Inflammatory macrophage treated with lipopolysaccharide for 4 hours (primary cell): ENCODE measurements at places on chromosomes 16 and 17.

GRCh38 chr16:57653936-57654335 is 14.2 kb upstream of the ADGRG3 start:
- no peak for DNase-seq

- no peak for DNase-seq
Observed at GRCh38 chr16:51756447-51757123, 605.5 kb upstream of the SALL1 start.

GRCh38 chr16:14485811-14486519 is 144.1 kb downstream of the PARN start:
- DNase-seq: no peak

GRCh38 chr16:47139561-47140185 is 4.1 kb downstream of the NETO2 start:
- peak; percentile 14 for DNase-seq

DNA sequence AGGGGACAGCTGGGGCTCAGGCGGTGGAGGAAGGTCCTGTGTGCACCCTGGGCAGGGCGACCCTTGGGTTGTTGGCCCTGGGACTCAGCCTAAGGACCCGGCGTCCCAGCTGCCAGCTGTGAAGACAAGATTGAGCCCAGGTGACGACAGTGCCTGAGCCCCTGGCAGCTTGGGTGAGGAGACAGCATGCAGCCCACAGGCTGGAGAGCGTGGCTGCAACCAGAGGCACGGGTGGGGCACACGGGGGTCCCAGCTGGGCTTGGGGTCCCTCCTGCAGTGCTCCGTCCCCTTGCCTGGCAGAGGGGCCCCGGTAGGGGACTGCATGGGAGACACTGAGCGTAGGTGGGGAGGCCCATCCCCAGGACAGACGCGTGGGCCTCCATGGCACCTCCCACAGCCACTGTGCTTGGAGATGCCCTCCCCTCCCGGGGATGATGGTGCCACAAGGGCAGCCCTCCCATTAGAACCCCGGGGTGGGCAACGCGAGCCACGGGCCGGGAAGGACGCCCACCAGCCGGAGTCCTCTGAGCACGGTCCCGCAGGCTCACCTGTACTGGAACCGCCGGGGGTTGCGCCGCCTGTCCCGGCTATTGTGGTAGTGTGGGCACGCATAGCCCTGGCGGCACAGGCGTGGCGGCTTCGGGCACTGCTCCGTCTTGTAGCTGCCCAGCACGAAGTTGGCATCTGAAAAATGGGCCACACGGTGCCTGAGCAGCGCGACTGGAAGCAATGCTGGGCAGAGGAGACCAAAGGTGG is 15.5 kb downstream of the UNKL start:
- DNase-seq: no peak

DNA sequence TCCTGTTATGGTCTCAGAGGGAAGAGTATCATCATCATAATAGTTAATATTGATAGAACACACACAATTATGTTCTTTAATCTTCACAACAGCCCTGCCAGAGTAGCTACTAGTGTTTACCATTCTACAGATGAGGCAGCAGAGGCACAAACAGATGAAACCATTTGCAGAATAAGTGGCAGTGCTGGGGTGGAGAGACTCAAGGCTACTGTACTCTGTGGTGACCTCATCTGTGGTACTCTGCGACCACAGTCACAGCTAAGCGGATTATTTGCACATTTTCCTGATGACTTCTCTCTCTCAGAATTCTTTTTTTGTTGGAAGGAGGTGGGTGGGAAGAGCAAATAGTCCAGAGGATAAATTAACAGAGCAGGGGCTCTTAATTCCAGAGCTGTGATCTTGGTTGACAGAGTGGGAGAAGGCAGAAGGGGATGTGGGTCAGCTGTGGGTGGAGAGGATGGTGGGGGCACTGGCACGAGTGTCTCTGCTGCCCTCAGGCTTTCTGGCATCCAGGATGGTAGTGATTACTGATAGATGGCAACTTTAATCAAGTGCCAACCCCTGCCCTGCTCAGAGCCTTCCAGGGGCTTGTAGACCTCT is 41.8 kb downstream of the MRM1 start:
- DNase-seq: no peak

DNA sequence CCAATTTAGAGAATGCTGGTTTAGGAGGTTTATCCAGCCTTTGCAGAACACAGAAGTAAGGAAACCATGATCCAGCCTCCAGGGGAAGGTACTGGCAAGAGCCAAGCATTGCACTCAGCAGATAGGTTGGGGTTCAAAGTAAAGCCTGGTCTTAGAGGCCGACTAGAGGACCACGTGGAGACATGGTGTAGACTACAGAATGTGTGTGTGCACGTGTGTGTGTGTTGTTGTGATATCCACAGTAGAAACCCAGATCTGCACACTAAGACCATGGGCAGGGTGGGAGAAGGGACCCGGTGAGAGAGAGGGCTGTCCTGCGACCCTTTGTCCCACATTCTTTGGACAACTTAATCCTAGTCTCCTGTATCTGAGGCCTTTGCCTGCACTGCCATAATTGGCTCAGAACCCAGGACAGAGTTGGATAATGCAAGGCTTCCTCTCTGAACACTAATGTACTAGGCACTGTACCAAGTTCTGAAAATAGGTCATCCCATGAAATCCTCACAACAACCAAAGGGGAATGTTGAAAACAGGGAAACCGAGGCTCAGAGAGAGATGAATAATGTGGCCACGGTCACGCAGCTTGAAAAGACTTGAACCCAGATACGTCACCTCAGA is 325.1 kb upstream of the HSBP1 start:
- DNase-seq: no peak

GRCh38 chr16:88066680-88067529 is 115.7 kb downstream of the BANP start:
- no peak for DNase-seq

DNA sequence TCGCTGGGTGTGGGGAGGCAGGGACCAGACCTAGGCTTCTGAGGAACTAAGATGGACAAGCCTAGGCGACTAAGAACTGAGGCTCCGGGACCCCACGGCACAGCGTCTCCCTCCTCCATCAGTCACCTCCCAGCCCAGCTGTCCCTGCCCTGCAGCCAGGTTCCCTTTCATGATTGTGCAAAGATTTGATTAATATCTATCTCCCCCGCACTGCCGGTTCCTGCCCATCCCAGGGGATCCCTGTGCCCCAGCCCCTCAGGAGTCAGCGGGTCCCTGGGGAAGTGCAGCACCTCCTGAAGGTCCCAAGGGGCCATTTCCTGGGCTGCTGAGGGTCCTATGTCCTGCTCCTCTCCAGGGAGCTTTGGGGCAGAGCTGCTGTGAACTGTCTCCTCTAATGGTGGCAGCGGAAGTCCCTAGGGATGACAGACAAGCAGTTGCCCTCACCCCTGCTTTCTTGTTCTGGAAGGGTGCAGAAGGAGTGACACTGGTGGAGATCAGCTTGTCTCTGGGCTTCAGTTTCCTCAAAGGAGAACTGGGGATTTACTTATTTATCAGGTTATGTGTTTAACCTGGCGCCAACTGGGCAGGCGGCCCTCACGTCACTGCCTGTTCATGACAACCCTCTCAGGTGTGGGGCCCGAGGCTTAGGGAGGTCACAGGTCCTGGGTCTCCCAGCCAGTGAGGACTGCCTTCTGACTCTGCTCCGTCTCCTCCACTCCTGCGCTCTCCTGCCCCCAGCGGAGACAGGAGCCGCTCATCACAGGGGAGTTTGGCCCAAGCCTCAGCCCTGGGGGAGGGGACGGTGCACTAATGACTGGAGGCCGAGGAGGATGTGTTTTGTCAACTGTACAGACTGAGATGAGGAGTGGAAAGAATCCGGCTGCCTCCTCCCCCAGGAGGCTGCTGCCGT is 1.9 kb upstream of the C16orf74 start:
- no peak for DNase-seq

DNA sequence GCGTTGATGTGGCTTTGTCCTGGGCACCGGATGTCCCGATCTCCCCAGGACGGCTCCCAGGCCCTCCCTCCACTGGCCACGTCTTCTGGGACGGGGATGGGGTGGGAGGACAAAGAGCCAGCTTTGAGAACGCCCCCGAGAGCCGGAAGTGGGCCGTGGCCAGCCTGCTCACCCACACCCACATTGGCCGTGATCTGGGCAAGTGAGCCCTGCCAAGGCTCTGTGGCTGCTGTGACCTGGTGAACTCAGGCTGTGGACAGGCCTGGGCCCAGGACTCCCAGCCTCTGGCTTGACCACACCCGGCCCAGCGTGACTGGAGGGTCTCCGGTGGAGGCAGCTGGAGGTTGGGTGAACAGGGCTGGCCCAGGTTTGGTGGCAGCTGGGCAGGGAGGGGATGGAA is 3.3 kb downstream of the CDH15 start:
- DNase-seq: no peak

DNA sequence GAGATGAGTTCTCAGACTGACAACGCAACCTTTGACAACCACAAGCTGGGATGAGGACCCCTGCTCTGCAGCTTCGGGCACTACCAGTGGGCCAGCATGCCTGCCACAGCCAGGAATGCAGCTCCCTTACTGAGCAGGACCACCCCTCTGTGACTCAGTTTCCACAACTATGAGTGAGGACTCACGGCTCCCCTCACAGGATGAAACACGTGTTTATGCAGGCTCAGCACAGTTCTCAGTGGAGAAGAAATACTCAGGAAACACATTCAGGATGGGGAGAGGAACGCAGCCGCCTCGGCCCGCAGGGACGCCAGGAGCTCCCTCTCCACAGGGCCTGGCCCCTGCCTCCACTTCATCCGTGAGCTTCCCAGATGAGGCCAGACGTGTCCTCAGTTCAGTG is 14.1 kb downstream of the DNASE1 start:
- no peak for DNase-seq

DNA sequence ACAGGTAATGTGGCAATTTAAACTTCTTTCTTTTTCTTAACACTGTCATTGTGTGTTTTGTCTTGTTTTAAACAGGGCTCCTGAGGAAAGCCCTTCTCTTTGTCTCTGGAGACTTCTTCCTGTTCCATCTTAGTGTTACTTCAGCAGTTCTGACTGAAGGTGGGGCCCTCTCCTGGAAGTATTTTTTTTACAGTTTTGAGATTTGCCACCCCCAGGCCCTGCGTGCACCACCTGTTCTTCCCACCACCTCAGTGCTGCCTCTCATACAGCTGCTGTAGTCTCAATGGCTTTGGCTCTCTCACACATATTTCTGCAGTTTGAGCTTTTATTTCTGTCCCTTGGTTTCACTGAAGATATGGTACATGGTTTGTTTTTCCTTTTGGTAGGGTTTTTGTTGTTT is 52.5 kb upstream of the ALDH3A1 start:
- DNase-seq: no peak

DNA sequence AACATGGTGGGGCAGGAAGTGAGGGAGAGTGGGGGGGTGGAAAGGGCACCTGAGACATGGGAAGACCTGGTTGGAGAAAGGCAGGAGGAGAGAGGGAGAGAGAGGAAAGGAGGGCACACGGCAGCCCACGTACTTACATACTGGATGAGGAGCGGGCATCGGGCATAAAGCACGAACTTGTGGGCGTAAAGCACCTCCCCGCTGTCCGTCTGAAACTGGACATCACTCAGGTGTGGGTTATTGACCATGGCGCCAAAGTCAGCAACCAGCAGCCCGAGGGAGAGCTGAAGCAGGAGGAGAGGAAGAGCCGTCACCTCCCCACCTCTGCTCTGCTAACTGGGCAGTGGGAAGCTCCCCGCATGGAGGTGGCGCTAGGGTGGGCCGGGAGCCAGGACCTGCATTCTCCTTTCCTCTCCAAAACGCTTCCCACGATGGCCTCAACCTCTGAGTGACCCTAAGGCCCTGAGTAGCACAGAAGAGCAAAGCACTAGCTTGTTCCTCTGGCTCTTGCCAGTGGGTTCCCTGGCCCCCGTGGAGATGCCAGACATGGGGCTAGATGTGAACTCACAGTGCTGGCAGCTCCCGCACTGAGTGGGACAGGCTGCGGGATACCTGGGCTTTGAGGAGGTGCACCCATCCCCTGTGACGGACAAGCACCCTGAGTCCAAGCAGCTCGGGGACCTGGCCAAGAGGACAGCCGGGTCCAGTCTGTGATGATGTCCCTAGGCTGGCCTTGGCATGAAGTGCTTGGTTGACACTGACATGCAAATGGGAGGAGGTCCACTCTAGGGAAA is 16.9 kb downstream of the SLX4 start:
- DNase-seq: no peak

DNA sequence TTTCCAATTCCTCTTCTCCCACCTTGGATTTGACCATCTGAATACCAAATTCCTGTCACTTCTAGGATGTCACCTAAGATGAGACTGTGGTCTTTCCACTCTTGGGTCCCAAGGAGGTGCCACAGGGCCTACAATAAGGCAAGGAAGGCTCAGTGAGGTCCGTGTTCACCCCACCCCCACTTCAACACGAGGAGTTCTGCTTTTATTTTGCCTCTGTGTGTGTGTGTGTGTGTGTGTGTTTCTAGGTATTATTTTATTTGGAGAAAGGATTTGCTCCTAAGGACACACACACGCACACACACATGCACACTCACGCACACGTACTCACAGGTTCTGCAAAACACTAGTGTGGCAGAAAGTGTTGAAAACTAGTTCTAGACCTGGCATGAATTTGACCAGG is 24.5 kb upstream of the PHOSPHO1 start:
- no peak for DNase-seq

DNA sequence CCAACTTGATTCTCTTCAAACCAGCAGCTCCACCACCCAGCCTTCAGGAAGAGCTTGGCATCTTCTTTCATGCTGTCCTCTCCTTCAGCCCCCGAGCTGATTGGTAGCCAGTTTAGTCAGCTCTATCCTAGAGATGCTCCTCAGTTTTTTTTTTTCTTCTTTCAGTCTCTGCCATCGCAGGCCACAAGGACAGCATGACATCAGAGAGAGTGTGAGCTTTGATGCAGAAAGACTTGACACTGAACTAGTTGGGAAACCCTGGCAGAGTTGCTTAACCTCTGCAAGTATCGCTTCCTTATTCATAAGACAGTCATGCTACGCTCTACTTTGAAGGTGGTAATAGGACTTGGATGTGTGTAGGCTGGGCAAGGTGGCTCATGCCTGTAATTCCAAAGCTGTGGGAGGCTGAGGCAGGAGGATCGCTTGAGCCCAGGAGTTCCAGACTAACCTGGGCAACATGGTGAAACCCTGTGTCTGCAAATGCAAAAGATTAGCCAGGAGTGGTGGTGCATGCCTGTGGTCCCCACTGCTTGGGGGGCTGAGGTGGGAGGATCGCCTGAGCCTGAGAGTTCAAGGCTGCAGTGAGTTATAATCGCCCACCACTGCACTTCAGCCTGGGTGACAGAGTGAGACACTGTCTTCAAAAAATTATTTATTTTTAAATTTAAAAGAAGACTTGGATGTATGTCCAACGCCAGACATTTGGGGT is 2.6 kb downstream of the CD300LB start:
- DNase-seq: peak; percentile 100

- DNase-seq: no peak
Observed at GRCh38 chr17:41619036-41619926, 5.1 kb downstream of the KRT17 start.

DNA sequence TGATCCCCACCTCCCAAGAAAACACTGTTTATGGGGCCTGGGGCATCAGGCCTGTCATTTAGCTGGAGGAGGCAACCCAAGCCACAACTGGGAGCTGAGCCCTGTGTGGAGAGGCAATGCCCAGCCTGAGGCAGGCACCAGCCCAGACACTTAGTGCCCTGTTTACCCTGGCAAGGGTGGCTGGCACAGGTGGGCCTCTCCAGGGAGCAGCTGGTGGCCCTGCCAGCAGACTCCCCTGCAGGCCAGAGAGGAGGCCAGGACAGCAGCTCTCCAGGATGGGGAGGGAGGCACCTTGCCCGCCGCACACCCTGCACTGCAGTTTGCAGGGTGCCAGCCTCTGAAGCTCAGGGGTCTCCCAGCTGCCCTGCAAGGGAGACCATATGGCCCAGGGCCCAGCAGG is 9.1 kb upstream of the TMEM92 start:
- DNase-seq: no peak

- DNase-seq: peak; percentile 56
Observed at GRCh38 chr17:1122533-1123392, 57.0 kb downstream of the ABR start.

- no peak for DNase-seq
Observed at GRCh38 chr17:69669441-69670178, 255.1 kb downstream of the MAP2K6 start.
